ENCODE measurements at places on chromosomes 3 and 15. TPM values are rescaled to one million over a fixed set of nuclear protein-coding genes. Genes with fewer than 3 reads are reported as not detected.

The ACSBG1 gene
- total RNA-seq, result 0.64 TPM

The EPHA3 gene
- total RNA-seq, result not detected

The ARHGEF26 gene
- total RNA-seq, result 0.18 TPM

The GOLGA8T gene
- not detected for total RNA-seq

- H3K27ac ChIP-seq, result no peak overlapping the region
- no peaks in the 10 kb centered on the region for H3K27me3 ChIP-seq
- peaks cover 27% of the 10 kb centered on the region for H3K4me1 ChIP-seq
These were observed 3.4 kb downstream of the SKIL start for GRCh38 chr3:170360916-170361315.

Measured in activated T-helper 2 cell treated with anti-CD3 and anti-CD28 coated beads, Interferon-gamma antibody, Interleukin-2, Interleukin-4, amounts not matched to agents 10 μg/mL and 5 μg/mL and 100 μg/mL, durations not matched to agents 14 hours and 24 hours and 36 hours (primary cell).